ENCODE measurements at places on chromosomes 3 and 15.

DNA sequence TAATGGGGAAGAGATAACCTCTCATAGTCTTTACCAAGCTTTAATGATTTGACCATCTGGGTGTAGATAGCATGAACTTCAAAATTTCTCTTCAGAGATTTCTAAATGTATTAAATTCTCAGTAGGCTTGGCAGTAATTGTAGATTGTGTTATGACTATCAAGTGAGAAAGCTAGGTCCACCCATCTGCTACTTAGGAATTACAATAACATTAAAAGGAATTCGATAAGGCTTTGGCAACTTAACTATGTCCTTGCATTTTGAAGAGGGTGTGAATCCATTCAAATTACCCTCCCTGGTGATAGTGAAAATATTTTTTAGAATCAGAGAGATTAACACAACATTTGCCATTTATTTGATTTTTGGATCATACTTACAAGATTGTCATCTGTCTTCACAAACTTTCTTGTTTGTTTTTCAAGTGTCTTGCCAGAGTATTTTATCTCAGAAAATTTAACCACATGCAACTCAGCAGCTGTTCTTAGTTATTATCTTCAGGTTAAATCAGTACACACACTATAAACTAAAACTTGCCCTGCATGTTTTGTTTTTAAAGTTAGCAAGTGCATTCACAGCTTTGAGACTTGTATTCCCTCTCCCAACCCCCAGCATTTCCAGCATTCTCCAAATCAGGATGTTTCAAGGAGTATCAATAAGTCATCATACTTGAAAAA lies 69.6 kb upstream of the COL8A1 start:
- DNase-seq, result no peak

- no peak for DNase-seq
Measured at GRCh38 chr3:46931631-46932331, 44.8 kb downstream of the CCDC12 start.

- no peak for DNase-seq
Measured at GRCh38 chr3:134232151-134232550, 18.5 kb downstream of the RYK start.

GRCh38 chr15:26877831-26878230 lies 11.0 kb downstream of the GABRA5 start:
- no peak for DNase-seq

DNA sequence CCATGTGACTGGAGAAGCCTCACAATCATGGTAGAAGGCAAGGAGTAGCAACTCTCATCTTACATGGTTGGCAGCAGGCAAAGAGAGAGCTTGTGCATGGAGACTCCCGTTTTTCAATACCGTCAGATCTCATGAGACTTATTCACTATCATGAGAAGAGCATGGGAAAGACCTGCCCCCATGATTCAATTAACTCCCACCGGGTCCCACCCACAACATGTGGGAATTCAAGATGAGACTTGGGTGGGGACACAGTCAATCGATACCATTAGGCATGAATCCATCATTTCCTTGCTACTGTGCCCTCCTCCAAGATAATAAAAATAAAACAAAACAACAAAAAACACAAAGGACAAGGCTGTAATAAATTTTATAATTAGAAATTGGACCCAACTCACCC lies 384.7 kb upstream of the MEIS2 start:
- DNase-seq, result no peak

DNA sequence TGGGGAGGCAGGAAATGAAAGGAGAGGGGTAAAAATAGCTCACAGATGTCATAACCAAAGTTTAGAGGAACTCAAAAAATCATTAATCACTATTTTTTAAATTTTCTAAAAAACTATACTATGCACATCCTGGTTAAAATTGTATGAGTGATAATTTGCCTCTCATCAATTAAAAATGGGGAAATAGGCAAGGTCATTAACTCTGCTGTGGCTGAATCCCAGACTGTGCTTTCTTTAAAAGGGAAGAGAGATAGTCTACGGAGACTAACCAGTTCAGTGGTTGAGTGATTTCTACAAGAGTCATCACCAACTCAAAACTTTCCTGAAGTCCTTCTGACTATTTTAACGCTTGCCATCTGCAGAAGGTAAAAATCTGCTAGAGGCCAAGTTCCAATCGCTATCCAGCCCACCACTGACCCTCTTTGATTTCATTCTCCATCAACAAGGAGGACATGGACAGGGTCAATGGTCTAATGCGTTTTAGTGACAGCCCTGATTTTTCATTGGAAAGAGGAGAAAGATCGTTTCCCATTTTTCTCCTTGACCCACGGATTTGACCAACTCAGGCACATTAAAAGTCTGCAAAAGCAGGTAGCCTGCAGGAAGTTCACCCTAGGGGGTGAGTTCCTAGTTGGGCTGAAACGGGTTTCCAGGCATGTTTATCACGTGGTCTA lies 850 bp downstream of the SUCLG2 start:
- DNase-seq, result no peak

GRCh38 chr3:96266395-96267190 lies 547.8 kb upstream of the EPHA6 start:
- DNase-seq, result no peak

- DNase-seq, result no peak
Measured at GRCh38 chr15:73965758-73966113, 26.4 kb downstream of the STOML1 start.

GRCh38 chr3:175295248-175296130 lies 436.4 kb downstream of the NAALADL2 start:
- DNase-seq, result no peak

- DNase-seq, result no peak
Measured at GRCh38 chr3:177071496-177072156, 125.7 kb downstream of the TBL1XR1 start.

DNA sequence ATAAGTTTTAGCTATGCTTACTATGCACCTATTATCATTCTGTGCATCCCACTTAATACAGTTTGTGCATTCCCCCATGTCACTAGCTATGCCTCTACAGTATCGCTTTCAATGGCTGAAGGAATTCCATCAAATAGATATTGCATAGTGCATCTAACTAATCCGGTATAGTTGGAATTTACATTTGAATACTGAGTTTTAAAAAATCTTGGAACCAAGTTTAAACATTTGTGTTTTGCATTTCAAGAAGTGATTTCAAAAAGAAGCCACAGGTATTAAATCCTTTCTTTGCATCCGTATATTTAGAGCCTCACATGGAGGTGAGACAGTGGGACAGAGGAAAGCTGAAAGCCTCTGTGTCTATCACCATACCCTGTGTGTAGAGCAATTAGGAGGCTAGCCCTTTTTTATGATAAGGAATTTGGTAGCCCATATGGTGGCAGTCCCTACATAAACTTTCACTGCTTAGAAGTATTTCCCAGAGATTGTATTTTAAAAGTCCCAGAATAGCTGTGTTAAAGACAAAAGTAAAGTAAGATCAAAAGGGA lies 960.2 kb upstream of the CFAP20DC start:
- no peak for DNase-seq

DNA sequence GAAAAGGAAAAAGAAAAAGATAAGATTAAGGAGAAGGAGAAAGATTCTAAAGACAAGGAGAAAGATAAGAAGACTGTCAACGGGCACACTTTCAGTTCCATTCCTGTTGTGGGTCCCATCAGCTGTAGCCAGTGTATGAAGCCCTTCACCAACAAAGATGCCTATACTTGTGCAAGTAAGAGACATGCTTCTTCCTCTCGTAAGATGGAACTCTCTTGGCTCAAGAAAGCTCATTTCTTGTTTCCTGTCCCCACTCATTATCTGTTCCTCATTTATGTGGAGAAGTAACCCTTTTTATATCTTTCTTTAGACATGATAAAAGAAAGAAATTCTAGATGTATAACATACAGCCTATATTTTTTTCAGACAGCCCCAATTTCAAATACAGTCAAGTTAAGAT lies 101.4 kb downstream of the KLHL25 start:
- no peak for DNase-seq

DNA sequence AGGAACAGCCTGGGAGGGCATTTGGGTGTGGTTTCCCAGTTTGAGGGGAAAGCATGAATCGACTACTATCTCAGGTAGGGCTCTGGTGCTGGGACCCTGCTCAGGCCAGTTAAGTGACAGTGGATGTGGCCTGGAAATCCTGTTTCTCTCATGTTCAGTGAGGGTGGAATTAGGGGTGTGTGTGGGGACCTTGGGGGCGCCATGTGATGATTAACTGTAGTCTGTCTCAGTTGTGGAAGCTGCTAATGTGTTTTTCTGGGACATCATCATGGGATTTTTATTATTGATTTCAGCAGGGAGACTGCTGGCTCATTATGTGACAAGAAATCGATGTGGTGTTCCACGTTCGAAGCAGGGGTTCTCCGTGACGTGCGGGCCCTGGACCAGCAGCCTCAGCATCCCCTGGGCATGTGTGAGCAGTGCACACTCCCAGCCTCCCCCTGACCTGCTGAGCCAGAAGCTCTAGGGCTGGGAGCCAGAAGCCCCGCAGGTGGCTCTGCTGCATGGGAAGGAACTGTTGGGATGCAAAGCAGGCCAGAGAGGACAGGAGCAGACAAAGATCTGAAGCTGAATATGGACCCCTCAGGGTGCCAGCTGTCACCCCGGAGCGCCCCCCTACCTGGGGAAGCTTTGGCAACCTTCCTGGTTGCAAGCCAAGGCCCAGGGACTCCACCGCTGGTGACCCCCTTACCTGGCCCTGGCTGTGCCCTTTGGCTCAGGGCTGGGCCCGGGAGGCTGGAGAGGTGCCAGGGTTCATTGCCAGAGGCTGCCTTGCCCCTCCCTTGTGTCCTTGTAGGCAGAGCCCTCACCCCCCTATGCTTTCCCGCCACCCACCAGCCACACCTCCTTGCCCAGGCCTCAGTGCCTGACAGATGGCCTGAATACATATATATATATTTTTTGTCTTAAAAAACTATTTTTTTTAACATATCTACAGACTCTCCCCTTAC lies 149.8 kb downstream of the APBA2 start:
- no peak for DNase-seq

GRCh38 chr3:64588380-64588779 lies 99.4 kb downstream of the ADAMTS9 start:
- no peak for DNase-seq
